CD4-positive, alpha-beta T cell treated with Interleukin-12 subunit alpha and Interleukin-12 subunit beta, for 1 hour (primary cell): ENCODE measurements at places on chromosomes 12 and 14.

DNA sequence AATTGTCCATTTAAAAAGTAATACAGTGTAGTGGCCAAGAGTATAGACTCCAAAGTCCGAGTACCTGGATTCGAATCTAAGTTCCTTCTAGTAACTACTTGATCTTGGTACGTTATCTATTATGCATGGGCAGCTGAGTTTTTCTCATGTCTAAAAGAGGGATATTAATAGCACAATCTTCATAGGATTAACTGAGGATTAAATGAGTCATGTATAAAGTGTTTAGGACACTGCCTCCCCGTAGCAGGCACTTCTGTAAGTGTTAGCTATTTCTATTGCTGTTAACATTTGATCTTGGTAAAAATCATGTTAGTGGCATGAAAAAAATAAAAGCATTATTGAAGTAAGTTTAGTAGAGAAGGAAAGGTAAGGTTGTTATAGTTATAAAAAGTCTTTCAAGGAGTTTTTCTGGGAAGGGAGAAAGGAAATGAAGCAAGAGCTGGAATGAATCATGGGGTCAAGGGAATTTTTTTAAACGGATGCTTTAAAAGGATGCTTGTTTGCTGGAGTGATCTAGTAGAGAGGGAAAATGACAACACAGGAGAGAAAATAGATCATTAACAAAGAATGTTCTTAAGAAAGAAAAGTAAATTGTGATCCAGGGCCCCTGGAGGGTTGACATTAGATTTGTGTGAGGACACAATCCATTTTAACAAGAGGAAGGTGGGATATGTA lies 502.2 kb upstream of the USP15 start:
- no peak for DNase-seq

DNA sequence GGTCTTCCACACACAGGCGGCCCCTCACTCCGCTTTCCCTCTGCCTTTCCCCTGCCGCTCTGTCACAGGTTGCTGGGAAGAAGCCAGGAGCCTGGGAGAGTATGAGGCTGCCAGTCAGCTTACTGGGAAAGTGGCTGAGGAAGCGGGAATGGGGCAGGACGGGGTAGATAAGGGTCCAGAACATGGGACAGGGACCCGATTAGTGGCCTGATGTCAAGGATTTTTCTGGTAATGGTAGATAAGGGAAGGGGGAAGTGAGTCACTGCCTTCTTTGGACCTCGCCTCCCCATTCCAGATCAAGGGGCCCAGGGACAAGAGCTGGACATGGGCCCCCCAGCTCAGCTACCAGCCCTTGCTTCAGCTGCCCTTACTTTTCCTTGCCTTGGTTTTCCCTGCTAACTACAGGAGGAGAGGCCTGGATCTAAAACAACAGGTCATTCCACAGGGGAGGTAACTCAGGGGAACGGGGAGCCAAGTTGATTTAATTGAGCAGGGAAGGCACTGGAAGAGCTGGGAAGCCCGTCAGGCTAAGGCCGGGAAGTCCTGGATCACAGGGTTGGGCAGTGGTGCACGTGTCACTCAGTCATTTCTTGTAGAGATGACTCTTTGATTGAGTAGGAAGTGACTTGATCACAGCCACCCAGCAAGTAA lies 3.5 kb upstream of the LPAR5 start:
- no peak for DNase-seq

DNA sequence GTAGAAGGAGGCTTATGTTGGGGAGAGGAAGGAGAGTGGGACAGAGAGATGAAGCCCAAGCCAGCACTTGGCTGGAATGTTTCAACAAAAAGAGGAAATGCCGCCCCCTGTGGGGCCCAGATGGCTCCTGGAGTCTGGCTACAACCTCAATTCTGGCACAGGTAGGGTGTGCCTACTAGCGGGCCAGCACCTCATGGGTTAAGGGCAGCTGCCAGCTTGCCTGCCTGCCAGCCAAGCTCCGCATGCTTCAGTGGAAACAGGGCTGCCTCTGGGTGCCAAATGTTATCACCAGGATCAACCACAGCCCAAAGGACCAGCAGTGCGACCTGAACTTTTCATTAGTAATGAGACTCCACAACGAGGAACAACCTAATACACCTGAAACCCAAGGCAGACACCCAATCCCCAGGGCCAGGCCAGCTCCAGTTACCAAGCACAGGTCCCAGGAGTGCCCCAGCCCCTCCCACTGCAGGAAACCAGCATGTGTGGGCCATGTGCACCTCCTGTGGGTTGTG lies 11.3 kb downstream of the RAB15 start:
- no peak for DNase-seq

DNA sequence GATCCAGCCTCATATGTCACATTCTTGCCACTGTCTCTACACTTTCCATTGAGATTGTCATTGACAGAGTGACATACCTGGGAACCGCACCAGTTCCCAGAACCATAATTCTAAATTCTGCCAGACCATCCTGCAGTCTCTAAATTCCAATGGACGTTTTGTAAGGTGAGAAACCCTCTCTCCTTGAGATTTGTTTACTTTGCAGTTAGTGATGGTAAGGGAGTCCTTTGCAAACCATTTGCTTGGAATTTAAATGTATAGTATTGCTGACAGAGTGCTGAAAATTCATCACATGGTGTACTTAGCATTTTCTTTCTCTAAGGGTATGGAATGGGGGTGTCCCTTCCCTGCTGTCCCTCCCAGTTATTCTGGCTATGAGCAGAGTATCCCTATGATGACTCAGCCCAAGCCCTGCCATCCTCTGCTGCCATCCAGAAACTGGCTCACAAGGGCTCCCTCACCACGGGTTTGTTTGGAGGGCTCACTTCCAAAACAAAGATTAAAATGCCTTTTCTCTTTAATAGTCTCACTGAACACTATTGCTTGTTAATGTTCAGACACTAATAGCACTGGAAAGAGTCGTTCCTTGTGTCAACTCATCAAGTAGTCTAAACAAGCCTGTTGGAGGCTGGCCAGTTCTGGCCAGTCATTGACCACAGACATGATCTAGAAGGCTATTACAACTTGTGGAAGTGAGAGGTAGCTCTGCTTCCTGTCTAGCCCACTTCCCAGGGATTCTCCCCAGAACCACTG lies 129.0 kb upstream of the HMGA2 start:
- DNase-seq, result no peak

DNA sequence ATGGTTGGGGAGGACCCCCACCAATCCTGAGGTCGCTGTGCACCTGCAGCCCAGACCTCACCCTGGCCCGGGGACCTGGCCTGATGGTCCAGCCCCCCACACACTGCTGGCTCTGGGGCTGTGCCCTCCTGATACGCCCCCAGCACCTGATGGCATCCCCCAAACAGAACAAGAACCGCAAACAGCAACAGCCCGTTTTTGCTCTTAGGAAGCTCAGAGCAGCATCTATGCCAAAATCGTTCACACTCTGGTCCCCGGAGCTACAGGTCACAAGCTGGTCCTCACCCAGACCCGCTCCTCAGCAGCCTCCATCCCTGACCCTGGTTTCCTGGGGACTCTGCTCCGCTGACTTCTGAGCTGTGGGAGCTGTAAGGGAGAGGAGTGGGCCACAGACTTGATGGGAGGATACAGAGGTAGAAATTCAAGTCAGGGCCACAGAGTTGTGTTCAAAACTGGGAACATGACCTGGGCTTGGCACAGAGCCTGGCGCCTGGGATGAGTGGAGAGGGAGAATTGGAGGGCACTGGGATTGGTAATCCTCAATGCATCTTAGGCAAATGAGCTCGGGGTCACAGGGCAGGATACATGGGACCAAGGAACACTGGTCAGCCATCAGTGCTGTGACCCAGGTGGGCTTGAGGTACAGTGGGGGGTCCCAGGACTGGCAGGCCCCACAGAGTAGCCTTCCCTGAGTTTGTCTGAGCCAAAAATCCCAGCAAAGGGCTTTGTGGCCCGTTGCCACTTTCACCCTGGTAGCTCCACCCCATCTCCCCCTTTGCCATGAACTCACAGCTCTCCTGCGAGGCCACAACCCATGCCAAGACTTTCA lies 170.9 kb upstream of the RTL1 start:
- no peak for DNase-seq

DNA sequence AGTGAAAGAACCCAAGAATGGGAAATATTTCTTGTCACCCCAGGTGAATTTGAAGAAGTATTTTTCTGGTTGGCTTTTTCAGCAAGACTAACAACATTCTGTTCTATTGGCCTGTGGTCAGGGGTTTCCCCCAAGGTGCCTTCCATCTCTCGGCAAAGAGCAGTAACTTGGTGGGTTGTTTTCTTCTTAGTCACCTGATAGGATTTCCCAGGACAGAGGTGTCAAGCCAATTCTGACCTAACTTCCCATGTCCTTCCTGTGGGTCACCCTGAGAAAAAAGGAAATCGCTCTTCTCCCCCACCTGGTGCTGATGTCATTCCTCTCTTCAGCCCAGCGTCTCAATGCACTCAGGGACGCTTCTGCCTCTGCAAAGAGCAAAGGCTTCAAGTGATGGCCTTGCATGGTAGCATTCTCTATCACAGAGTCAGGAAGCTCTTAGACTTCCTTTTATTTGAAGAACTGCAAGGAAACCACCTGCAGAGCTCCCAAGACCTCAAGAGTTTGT lies 16.1 kb upstream of the IFNG start:
- peak; percentile 82 for DNase-seq
